Ureter (tissue), 1 donor: ENCODE measurements at places on chromosomes 5 and 9. TPM values are rescaled to one million over a fixed set of nuclear protein-coding genes. Genes with fewer than 3 reads are reported as not detected.

GRCh38 chr9:81079055-81079454 lies 610.3 kb downstream of the TLE1 start:
- DNase-seq: no peak

BASP1 gene
- total RNA-seq: 77.8 TPM

NDUFB6 gene
- 30.5 TPM for total RNA-seq

DNA sequence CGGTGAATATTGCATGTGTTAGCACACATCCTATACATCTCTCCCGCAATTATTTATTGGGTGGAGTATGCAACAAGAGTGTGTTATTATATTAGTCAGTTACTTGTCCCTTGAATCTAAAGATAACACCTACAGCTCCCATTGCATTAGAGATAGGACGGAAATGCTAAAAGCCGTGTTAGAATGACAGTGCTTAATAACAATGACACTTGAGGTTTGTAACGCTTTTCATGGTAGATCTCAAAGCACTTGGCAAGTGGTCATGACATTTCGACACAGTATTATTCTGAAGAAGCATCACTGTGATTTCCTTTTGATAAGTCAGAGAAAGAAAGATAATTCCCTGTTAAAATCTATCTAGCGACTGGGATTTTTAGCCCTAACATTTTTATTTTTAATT lies 33.4 kb upstream of the TRIO start:
- DNase-seq: no peak

DOLPP1 gene
- total RNA-seq: 18.2 TPM

CORO2A gene
- 38.8 TPM for total RNA-seq

DNA sequence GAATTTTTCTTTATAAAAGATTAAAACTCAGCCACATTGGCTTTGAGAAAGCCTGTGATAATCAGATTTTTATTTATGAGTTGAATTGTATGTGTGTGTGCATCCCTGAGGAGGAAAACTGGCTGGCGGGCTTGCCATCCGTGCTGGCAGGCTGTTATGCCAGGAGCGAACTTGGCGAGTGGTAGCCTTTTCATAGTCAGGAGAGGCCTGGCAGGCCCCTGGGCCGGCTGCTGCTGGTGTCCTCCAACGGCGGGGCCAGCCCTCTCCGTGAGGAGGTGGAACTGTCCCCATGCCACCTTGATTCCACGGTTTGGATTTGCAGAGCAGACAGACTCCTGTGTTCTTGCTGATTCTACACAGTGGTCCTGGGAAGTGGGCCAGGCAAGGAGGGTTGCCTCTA lies 43.3 kb downstream of the ZNF618 start:
- no peak for DNase-seq

IFNA13 gene
- total RNA-seq: not detected

DNA sequence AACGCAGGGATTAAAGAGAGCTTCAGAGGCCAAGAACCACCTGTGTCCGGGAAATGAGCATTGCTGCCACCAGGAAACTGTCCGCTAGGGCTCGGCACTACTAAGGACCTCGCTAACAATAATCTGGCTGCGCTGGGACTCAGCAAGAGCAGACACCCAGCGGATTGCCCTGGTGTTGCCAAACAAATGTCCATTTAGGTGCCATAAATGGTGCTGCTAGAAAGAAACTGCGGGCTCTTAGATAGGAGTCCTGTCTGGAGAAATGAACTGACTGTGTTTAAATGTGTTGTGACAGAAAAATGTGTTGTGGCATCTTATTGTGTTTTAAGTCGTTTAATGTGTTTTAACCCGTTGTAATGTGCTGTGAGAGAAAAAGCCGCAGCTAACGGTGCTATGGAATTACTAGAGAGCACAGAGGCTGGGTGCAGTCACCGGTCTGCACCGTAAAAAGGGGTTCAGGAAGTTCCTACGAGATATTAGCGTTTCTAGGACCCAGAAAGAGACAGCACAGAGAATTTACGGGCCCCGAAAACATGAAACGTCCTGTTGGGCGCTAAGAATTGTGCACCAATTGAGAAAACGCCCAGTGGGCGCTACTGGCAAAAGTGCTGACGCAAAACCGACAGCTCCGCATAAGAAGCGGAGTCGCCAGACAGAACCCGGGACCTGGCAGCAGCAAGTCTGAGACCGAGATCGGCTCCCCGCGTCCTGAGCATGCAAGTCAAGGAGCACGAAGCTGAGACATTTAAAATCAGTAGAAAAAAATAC lies 90.6 kb downstream of the ANXA2R start:
- DNase-seq: peak; percentile 58

DNA sequence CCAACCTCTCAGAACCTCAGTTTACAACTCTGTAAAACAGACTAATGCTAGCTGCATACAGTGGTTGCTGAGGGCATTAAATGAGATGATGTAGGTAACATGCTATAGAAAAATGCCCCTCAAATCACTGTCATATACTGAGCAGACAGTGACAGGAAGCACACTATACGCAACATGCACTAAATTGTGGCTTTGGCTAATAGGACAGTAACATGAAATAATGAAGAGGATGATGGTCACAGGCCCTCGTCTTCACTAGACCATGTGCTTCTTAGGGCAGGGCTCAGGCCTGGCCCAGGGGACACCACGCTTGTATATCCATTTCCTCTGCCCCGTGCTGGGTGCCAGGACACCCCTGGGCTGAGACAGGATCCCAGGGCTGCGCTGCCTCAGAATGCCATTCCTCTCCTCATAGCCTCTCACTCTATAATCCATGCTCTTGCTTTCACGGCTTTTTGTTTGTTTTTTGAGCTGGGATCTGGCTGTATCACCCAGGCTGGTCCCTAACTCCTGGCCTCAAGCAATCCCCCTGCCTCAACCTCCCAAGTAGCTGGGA lies 18.9 kb downstream of the CSF1R start:
- DNase-seq: no peak

- DNase-seq: no peak
These were observed 30.5 kb downstream of the CNTFR start for GRCh38 chr9:34558919-34559623.

DNA sequence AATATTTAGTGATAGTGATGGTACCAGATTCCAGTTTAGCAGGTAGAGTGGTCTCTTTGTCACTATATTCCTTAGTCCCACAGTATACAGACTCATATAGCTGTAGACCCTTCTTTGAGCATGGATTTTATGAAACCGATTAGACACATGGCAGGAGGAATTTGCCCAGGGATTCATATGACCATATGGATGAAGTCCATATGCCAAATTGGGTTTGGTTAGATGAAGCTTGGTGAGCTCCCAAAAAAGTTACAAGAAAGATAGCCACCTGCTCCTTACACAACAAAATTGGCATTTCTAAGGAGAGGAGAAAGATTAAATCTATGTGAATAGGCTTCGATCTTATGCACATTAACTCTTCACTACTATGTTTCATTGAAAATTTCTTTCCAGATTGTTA lies 211.4 kb downstream of the CWC27 start:
- no peak for DNase-seq

DNA sequence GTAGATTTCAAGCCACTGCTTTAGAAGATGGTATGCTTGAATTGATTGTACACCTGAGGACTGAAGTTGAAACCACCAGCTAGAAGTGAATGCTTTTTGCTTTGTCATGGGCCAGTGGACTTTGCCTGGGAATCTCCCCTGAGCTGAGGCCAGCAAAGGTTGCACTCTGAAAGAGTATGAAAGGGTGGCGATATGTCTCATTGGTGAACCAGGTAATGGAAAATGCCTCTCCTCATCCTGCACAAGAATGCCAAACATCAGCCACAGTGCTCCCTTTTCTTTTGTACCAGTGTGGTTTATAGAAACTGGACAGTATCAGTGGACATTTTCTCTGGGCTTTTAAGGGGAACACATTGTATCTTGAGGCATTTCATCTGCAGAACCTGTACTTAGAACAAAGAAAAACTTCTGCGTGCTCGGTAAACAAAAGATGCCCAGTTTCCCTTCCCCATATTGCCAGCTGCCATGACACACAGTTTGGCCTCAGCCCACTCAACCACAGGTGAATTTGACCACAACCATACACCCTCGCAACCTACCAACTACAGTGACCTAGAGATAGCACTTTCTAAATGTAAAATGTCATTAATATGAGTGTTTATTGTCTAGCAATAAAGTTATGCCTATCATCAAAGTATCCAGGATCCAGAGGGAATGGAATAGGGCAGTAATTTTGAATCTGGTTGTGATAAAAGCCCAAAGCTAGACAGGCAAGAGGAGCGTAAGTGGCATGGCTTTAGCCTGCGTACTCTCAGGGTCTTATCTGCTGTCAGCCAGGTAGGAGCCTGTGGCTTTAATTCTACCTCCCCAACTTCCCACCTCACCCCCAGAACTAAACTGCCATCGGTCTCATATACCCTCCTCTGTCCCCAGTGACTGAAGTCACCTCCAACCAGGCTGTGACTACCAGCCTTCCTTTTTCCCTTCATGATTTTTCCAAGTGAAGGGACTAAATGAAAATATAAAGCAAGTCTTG lies 79.5 kb upstream of the LHFPL2 start:
- no peak for DNase-seq

SPINK5 gene
- total RNA-seq: 3.2 TPM

IRX2 gene
- total RNA-seq: 3.3 TPM

DNA sequence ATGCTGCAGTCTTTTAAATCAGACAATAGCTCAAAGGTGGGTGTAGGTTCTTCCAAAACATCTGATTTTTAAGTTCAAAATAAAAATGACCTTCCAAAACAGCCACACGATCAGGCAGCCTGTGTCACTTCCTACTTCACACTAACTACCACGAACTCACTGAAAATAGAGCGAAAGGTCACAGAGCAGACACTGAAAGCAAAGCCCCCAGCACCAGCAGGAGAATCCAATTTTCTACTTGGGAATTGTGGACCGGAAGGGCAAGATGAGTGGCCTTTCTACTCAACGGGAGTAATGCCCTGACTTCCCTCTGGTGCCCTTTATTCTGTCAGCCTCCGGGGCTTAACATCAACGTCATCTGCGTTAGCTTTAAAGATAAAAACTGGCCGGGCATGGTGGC lies 107.8 kb upstream of the FAM120A start:
- DNase-seq: no peak

GRCh38 chr9:90061187-90061586 lies 456.4 kb downstream of the GADD45G start:
- no peak for DNase-seq

CCNI2 gene
- total RNA-seq: 5.8 TPM

GRCh38 chr5:130836729-130837649 lies 328.1 kb downstream of the HINT1 start:
- DNase-seq: no peak

GRCh38 chr5:137336565-137337120 lies 162.5 kb downstream of the SPOCK1 start:
- no peak for DNase-seq
